ENCODE measurements at places on chromosomes 7 and 10. TPM values are rescaled to one million over a fixed set of nuclear protein-coding genes. Genes with fewer than 3 reads are reported as not detected.

DNA sequence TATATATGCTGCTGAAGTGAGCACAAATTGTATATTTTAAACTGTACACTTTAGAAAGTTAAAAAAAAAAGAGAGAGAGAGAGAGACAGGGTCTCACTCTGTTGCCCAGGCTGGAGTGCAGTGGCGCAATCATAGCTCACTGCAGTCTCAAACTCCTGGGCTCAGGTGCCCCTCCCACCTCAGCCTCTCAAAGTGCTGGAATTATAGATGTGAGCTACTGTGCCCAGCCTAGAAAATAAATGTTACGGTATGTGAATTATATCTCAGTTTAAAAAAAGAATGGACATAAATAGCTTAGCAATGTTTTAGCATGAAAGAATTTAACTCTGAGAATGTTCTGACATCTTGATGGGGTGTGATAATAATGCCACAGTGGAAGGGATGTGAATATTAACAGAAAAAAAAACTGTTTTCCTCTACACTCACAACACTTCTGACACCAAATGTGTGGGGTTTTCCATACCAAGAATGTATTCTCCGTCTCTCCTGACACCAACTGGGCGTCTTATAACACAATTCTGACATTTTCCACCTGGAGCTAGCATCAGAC lies 162.1 kb downstream of the PLCE1 start:
- DNase-seq, result no peak

- DNase-seq, result no peak
Measured at GRCh38 chr10:48307711-48308018, 1.2 kb downstream of the MAPK8 start.

- no peak for DNase-seq
Measured at GRCh38 chr7:44748948-44749731, 493 bp downstream of the ZMIZ2 start.

The ATG9B gene
- total RNA-seq, result under 0.01 TPM

The ERVW-1 gene
- total RNA-seq, result not detected

Measured in dermis microvascular lymphatic vessel endothelial cell (primary cell).